ENCODE measurements at places on chromosomes 12 and 14.

GRCh38 chr12:79706156-79706555 lies 15.4 kb upstream of the PAWR start:
- no peak for DNase-seq

DNA sequence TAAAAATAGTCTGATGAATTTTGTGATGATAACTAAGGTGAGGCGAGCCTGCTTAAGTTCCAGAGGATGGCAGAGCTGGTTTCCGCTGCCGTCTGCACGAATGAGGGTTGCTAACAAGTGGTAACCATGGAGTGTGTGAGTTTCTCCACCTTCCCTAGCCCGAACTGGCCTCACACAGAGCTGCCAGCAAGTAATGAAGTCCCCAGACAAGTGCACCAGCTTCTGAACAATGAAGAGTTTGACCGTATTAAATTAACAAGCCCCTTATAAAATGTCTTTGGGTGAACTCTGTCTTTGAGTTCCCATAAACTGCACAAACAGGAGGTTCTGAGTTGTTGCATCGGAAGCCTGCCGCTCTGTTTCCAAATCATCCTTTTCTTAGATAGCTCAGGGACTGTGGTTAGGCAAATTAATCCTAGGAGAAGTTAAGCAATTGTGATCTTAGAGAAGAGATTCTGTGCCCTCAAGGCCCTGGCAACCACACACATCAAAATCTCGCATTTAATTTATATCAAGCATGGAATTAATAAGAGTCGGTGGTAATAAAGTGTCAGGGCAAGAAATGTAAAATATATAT lies 274.1 kb upstream of the DAAM1 start:
- no peak for DNase-seq

DNA sequence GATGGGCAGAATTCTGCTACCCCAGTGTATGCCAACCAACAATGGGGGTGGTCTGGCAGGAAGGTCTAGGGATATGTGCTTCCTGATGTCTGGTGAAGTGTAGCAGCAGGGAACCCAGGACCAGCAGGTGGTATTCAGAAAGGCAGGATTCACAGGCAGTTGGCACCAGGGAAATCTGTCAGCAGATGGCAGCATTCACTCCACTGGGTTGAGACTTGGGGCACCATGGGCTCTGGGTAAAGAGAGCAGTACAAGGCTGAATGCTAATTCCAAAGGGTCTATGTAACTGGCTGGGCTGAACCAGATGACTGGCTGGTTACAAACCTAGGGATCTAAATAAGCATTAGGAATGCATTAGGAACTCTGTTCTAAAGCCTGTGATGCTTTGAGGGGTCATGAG lies 466.9 kb upstream of the STXBP6 start:
- no peak for DNase-seq

DNA sequence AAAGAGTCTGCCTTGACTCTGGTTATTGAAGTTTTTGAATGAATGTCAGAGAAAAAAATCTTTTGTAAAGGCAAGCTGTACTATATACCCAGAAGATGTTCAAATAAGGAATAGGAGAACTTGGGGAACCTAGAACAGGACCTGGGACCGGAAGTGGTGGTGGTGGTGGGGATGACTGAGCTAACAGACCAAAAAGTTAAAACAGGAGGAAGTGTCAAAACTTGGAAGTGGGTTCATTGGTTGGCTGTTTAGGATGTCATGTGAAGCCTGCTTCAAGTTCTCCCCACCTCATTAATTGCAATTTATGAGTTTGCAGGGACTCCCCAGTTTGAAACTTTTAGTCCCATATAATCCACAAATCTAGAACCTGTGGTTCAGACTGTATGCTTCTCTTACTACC lies 26.2 kb downstream of the PLXNC1 start:
- DNase-seq = no peak

DNA sequence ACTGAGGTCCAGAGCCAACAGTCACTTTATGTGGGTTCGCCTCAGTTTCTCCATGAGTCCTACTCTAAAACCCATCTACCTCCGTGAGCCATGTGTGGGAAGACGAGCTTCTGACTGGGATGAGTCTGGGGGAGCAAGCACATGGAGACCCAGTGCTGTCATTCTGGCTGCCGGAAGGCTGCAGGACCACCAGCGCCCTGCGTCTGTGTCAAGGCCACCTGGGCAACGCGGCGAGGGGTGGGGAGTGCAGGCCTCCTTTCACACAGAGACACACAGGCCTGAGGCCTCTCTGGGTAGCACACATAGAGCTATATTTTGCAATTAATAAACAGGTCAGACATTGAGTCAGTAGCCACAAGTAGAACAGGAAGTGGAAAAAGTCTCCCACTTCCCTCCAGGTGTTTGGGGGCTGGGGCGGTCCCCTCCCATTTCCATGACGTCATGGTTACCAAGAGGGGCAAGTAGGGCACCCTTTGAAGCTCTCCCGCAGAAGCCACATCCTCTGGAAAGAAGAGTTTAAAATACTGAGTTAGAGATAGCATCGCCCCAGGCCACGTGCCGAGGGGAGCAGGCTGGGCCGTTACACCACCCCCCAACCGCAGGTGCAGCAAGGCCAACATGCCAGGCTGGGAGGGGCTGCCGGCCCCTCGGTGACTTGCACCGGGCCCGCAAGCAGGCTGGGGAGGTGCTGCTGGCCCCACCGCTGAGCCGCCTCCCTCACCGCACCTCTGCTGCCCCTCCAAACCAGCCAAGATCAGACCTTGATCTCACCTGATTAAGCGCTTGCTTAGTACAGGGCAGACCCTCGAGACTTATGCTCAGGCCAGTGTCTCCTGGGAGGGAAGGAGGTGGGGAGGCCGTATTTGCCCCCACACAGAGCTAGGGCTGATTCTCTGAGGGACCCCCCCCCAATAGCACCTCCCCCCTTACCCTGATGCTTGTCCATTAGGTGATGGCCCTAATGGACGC lies 32.7 kb downstream of the DAD1 start:
- no peak for DNase-seq

GRCh38 chr14:100621806-100622205 lies 34.6 kb upstream of the BEGAIN start:
- no peak for DNase-seq

GRCh38 chr14:31420319-31421111 lies at the start of gene HEATR5A:
Gene HEATR5A (minus strand): TSS chr14:31420550. CDS start chr14:31402975, 17,575 bp downstream.
- DNase-seq = peak; percentile 99

Measured in NCI-H2029 treated with DMSO at 0.1 percent for 48 hours (cell line).